ENCODE measurements at places on chromosomes 11 and 22.

DNA sequence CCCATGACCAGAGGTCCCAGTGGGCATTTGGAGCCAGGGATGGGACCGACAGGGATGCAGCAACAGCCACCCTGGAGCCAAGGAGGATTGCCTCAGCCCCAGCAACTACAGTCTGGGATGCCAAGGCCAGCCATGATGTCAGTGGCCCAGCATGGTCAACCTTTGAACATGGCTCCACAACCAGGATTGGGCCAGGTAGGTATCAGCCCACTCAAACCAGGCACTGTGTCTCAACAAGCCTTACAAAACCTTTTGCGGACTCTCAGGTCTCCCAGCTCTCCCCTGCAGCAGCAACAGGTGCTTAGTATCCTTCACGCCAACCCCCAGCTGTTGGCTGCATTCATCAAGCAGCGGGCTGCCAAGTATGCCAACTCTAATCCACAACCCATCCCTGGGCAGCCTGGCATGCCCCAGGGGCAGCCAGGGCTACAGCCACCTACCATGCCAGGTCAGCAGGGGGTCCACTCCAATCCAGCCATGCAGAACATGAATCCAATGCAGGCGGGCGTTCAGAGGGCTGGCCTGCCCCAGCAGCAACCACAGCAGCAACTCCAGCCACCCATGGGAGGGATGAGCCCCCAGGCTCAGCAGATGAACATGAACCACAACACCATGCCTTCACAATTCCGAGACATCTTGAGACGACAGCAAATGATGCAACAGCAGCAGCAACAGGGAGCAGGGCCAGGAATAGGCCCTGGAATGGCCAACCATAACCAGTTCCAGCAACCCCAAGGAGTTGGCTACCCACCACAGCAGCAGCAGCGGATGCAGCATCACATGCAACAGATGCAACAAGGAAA is 27.3 kb upstream of the L3MBTL2 start:
- no peak for DNase-seq

DNA sequence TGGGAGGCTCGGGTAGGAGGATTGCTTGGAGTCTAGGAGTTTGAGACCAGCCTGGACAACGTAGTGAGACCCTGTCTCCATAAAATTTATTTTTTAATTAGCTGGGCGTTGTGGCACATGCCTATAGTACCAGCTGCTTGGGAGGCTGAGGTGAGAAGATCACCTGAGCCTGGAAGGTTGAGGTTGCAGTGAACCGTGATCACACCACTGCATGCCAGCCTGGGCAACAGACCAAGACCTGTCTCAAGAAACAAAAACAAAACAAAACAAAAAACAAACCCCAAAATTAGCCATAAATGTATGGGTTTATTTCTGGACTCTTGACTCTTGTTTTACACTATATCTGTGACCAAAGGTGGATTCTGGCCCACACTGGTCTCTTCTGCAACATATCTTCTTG is 41.6 kb downstream of the EIF3F start:
- no peak for DNase-seq

DNA sequence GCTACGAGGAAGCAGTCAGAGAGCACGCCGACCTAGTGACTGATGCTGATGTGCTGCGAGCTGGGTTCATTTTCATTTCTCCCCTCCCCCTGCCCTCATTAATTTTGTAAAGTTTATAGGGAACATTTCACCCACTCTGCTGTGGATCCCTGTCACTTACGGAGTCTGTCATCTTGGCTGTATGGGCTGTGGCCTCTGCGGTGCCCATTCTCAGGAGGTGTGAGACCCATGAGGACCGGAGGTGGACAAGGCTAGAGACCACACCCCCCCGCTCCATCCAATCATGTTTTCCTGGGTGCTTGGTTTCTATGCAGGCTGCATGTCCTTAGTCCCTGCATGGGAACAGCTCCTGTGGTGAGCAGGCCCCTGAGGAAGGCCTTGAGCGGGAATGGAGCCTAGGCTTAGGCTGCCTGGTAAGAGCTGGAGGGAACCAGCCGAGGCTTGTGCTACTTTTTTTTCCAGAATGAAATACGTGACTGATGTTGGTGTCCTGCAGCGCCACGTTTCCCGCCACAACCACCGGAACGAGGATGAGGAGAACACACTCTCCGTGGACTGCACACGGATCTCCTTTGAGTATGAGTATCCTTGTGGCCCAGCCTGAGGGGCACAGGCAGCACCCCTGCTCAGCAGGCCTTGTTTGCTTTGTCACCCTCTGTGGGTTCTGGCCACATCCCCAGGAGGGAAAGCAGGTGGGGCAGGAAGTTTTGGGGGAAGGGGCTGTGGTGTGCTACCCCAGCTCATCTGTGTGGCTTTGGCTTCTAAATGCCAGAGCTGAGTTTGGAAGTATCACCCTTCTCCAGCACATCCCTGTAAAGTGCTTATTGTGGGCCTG is 19.1 kb downstream of the CLDN5 start:
- no peak for DNase-seq

- no peak for DNase-seq
Measured at GRCh38 chr11:121086866-121087265, 14.2 kb upstream of the TECTA start.

DNA sequence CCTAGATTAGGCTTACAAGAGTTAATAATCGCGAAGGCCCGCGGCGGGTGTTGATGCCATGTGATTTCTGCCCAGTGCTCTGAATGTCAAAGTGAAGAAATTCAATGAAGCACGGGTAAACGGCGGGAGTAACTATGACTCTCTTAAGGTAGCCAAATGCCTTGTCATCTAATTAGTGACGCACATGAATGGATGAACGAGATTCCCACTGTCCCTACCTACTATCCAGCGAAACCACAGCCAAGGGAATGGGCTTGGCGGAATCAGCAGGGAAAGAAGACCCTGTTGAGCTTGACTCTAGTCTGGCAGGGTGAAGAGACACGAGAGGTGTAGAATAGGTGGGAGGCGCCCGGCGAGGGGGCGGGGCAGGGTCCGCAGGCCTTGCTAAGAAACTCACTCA is 65.5 kb downstream of the AAMDC start:
- DNase-seq = no peak

DNA sequence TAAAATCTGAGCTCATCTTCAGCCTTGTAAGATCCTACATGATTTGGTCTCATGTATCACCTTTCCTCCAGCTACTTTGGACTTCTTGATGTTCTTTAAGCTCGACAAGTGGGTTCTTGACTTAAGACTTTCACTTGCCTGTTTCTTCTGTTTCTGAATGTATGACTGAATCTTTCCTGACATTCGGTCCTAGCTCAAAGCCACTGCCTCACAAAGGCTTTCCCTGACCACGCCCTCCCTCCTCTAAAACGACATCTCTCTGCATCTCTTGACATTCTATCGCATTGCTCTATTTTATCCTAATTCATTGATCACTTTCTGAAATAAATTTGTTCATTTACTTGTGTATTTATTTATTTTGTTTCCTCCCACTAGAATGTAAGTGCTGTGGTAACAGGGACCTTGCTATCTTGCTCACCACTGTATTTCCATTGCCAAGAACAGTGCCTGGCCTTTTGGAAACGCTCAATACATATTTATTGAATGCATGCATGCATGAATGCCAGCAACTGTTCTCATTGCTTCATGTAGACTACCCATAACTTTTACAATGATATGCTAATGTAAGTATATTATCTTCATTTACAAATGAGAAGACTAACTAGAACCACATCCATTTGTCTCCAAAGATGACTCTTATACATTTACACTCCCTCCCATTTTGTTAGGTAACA is 43.0 kb downstream of the LMO2 start:
- DNase-seq = no peak

DNA sequence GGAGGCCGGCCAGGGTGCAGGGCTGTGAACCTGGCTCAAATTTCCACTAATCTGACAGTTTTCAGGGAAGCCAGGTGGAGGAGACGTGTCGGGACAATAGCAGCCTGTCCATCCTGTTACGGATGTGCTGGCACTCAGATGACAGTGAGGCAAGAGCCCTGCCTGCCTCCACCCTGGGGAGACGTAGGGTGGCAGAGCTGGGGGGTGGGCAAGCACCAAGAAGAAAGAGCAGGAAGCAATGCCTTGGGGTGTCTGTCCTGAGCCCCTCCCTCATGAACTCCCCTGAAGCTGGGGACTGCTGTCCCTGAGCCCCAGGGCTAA is 10.0 kb upstream of the TRIM29 start:
- DNase-seq = no peak

DNA sequence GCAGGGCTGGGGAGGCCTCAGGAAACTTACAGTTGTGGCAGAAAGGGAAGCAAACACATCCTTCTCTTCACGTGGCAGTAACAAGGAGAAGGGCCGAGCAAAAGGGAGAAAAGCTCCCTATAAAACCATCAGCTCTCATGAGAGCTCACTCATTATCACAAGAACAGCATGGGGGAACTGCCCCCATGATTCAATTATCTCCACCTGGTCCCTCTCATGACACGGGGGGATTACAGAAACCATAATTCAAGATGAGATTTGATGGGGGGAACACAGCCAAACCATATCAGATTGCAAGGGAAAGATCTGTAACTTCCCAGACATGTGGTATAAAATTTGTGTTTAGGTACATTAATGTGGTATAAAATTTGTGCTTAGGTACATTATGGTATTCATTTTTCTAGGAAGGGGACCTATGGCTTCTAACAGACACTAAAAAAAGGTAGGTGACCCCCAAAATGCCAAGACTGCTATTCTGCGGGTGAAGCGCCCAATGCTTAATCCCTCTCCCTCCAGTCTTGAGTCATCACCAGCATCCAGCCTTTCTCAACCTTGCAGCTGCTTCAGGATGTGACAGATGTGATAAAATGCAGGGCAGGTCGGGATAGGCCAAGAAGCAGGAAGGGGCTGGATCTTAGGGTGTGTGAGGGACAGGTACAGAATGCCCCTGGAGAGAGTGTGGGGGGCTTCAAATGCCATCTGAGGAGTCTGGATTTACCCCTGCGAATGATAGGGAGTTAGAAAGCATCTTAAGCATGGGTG is 57.7 kb upstream of the AMPD3 start:
- no peak for DNase-seq

Measured in NCI-H748 treated with DMSO at 0.1 percent for 48 hours (cell line).